Fibroblast of lung (primary cell): ENCODE measurements at places on chromosomes 3 and 15. TPM values are rescaled to one million over a fixed set of nuclear protein-coding genes. Genes with fewer than 3 reads are reported as not detected.
A peak's percentile ranks its signal among the peaks of the same experiment; 100 is the strongest.

DNA sequence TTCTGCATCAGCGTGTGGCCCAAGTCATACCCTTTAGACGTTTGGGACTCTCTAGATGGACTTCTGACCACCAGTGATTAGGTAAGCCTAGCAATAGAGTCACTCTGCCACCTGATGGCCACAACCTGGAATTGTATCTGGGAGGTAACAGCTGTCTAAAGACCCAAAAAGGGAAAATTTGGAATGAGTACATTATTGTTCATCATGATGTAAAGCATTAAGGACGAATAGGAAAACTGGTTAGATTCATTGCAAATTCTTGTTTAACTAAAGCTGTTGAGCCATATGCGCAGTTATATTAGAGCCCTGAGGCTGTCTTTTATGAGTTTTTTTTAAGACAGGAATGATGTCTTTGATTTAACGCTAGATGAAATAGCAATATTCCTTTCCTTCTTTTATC, 63.6 kb downstream of the FAM81A start:
- peak; percentile 51 for DNase-seq

GRCh38 chr3:172562871-172563865, 39.9 kb upstream of the TNFSF10 start:
- peak; percentile 95 for DNase-seq

GRCh38 chr15:70854666-70854976, 664 bp upstream of the LARP6 start:
- peak; percentile 66 for DNase-seq

The ADAMTSL3 gene
- polyA plus RNA-seq = 0.12 and 0.14 TPM in 2 replicates

The C3orf33 gene
- polyA plus RNA-seq = 3.3 and 3.5 TPM in 2 replicates
